ENCODE measurements at places on chromosomes 1 and 21.

DNA sequence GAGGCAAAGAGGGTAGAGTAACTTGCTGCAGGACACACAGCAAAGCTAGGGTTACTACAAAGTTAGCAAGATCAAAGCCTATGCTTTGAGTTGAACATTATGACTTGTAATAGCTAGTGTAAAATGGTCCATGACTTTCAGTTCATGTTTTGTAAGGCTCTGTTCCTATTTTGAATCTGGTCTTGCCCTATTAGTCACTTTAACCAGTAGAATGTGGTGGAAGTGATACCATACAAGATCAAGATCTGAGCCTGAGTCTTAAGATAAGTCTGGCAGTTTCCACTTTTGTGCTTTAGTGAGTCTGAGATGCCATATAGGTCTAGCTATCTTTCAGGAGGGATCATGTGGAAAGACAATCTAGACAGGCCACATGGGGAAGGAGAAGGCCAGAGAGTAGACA lies 282.1 kb upstream of the BRINP3 start:
- DNase-seq: no peak

DNA sequence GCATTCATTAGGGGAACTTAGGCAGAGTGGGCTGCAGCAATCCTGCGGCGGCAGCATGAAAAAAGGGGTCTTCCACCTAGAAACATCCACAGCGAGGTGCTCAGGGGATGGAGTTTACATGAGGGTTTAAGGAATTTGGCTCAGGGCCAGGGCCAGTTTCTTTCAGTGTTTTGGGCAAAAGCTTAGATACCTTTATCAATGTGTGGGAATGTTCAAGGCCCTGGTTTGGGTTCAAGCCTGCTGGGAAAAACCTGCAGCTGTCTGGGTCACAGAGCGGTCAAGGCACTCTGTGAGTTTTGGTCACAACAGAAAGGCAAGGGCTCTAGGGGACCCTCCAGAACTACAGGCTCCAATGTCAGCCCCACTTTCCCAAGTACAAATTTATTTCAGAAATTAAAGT lies 230.3 kb downstream of the DISC1 start:
- DNase-seq: no peak

- DNase-seq: no peak
Observed at GRCh38 chr1:150110116-150110515, 39.6 kb upstream of the PLEKHO1 start.

DNA sequence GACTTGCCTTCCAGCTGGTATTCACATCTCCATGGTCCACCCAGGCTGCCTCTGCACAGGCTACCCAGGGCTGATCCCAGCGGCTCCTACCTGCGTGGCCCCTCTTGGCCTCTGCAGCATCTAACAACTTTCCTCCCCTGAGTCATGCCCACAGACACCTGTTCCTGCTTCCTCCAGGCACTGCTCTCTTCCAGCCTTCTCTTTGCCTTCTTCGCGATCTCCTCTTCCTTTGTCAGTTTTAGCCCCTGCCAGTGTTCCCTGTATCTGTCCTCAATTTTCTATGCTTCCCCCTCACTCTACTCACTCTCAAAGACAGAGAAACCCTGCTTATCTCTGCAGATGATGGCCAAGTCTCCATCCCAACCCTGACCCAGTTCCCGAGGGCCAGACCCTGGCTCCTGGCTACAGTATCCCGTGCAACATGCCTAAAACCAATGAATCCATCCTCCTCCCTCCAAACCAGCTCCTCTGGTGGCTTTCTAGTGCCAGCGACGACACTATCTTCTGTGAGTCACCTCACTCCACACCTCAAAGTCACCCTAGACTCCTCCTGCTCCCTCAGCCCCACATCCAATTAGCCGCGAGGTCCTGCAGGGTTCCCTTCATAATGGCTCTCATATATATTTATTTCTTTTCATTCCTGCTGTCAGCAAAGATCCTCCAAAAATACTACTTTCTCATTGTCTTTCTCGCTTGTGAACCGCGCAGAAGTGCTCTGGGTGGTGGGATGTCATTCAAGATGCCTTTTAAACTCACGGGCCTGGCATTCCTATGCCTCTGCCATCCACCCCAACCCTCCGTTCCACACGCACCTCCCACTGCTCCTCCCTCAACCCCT lies 259.2 kb downstream of the TOMM20 start:
- no peak for DNase-seq
